Activated CD4-positive, alpha-beta T cell treated with anti-CD3 and anti-CD28 coated beads, Interleukin-2, amount 50 U/mL, for 1 hour (primary cell): ENCODE measurements at places on chromosomes 2 and 18.
A peak's percentile ranks its signal among the peaks of the same experiment; 100 is the strongest.

DNA sequence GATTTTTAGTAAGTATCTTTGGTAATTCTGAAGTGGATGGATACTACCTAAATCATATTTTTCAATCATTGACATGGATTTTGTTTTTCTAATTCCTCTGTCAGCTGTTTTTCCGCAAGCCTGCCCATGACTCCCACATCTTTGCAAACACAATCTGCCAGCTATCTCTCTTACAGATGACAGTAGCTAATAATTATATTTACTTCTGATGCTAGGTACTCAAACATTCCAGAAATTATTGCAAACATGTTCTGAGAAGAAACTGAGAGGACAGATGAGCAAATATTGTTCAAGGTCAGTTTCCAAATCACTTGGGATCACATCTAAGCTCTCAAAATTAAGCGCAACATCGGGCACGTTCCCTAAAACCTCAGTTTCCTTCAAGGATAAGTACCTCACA is 270.0 kb upstream of the CDH19 start:
- no peak for DNase-seq

DNA sequence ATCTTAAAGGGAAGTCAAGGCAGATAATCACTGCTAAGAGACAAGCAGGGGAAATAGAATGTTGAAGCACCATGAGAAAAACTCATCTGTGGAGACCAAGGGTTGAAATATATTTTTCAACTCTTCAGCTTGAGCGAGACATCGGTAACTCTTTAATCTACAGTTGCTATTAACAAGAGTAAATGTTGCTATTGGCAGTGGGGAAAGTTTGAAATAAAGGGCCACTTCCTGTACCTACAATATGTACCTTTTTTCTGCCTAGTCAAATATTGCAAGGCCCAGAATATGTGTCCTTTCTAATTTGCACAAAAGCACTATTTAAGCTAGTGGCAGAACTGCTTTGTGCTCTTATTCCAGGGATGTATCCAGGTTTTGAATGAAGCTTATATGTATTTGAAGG is 65.8 kb downstream of the EFEMP1 start:
- no peak for DNase-seq

- no peak for DNase-seq
Observed at GRCh38 chr2:41722668-41723369, 325.0 kb upstream of the PKDCC start.

DNA sequence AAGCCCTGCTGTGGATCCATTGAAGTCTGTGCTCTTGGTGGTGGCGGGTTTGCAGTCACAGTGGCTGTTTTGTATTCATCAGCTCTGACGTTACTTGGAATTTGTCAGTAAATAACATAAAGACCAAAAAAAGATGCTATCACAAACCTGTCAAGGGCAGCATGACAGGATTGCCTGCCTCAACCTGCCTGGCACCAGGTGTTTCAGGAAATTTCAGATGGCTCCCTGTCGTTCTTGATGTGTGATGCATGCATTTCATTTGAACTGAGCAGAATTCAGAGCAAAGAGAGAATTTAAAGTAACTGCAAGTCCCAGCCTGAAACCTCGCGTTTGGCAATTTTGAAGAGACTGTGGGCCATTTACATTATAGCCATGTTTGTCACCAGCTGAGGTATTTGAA is 50.3 kb upstream of the EPC2 start:
- no peak for DNase-seq

DNA sequence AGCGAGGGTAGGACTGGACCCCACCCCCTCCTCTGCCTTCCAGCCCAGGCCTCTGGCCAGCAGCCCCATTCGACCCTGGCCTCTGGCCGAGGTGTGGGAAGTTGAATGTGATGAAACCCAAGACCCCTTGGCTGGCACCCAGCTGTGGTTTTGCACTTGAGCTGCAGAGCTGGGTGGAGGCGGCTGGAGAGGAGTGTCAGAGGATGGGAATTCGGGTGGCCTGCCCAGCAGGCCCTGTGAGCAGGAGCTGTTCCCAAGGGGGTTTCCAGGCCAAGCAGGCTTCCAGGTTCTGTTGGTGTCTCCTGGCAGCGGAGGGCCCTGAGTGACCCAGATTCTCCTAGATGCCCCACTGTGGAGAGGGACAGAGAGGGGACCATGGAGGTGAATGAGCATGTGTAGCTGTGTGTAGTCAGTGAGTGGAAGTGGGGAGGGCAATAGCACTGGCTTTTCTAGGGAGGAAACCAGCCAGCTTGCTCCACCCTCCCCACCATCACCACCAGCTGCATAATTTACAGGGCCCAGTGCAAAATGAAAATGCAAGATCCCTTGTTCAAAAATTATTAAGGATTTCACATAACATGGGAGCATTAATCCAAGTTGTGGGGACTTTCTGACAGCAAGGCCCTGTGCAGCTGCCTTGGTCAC is 172.2 kb upstream of the HAAO start:
- DNase-seq = no peak

GRCh38 chr2:96074156-96074555 is 39.4 kb upstream of the GPAT2 start:
- DNase-seq = no peak

DNA sequence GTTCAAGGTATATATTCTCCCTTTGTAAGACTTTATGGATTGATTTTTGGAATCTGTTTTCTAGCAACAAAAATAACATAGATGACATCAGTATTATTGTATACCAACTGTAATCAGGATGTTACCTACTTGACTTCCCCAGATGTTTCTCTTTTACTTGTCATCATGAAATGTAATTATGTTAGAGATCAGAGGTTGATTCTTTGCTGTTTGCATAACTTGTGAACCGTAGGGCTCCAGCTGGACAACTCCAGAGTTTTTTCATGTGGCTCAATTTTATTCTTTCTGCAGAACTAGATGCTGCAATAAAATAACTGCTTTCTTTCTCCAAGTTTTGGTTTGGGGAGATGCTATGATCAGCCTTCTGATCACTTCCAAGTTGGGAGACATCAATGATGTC is 58.1 kb downstream of the SPOPL start:
- DNase-seq = no peak

- no peak for DNase-seq
Observed at GRCh38 chr2:65846989-65847678, 414.7 kb upstream of the SPRED2 start.

DNA sequence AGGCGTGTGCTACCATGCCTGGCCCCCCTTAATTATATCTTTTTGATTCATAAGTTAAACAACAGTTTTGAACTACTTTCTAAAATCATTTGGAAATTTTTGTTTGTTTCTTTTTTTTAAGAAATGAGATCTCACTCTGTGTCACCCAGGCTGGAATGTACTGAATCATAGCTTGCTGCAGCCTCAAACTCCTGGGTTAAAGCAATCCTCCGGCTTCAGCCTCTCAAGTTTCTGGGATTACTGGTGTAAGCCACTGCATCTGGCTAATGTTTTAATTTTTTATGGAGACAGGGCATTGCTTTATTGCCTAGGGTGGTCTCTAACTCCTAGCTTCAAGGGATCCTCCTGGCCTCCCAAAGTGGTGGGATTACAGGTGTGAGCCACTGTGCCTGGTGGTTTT is 71.5 kb downstream of the BABAM2 start:
- DNase-seq = no peak

DNA sequence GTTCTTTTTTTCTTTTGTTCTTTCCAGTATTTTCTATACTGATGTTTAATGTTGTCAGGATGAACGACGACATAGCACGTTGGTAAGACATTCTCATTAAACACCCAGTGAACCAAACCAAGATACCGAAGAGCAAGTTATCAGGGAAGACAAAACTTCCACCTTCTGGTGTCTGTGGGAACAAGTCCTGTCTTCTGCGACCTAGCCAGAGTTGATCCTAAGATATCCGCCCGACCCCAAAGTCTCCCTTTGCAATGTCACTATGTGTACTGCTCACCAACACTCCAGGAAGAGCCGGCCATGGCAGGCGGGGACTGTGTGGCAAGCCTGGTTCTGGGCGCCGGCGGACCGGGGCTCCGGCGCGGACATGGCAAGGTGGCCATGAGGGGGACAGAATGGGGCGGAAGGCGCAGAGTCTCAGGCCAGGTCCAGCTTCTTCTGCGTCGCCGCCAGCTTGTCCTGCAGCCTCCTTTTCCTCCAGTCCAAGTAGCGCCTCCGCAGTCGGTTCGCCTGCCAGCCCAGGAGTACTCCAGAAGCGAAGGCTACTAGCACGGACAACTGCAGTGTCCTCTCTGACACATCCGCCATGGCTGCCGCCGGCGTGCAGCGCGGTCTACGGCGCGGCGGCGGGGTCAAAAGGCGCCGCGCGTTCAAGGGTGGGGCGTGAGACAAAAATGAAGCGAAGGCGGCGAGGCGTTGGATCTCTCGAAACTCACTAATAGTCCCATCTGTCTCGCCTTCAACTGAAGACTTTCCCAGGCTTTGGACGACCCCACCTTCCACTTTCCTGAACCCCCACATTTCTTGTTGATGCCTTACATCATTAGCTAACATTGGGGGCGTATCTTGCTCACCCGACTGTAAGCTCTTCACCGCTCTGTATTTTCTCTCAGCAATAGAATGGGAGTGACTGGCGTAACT is at the start of gene MTLN:
TSS of gene MTLN (minus strand) at position 610 of the 921 bp plus-strand sequence. CDS start at position 588, 22 bp downstream.
- DNase-seq = peak; percentile 67

GRCh38 chr2:76491503-76491902 is 780.8 kb upstream of the GCFC2 start:
- no peak for DNase-seq

GRCh38 chr2:172856606-172857005 is 121.0 kb downstream of the RAPGEF4 start:
- DNase-seq = no peak

DNA sequence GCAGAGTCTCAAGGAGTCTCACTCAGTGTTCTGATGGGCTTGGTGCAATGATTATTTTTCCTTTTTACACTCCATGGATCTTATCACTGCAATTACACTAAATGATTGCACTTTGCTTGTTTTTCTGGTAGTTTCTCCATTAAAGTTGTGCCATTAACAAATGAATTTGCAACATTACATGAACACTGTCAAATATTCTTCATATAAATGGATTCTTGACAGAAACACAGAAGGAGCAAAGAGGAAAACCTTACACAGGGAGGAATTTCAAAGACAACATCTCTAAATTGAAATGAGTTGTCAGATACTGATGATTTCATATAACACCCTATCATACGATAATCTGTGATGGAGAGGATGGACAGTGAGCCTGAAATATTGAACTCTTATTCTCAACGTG is 65.4 kb upstream of the CHST9 start:
- no peak for DNase-seq

DNA sequence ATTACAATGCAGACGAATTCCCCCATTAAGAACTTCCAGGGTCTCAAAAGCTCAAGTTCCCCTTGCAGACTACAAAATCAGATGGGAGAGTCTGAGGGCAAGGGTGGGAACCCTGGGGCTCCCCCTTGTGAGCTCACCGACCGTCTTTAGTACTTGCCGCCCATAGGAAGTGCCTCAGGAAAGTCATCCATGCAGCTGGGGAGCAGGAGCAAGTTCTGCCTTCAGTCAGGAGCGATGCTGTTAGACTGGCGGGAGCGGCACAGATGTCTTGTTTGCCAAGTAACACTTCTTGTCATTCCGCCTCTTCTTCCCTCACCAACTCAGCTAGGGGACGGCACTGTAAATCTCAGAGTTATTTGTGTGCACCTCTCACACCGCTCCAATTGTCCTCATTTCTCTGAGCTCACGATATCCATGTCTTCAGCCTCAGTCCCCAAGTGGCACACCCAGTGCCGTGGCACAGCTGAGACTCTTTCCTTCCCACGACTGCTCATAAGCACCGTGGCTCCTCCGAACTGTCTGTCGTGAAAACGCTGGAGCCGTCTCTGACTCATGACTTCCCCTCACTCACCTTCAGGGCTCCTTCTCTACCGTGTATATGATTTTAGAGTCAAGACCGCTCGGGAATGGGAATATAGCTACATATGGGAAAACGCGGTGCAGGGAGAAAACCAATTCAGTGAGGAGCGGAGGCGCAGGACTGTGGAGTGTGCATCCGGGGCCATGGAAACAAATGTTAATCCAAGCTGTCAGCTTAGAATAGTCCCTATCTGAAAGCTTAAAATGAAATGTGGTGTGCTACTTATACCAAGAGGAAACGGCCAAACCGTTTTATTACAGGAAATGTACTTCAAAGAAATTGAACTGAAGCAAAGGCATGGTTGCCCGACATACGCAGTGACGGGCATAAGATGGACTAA is 34.0 kb downstream of the UXS1 start:
- DNase-seq = peak; percentile 66

GRCh38 chr2:212646698-212647366 is 108.2 kb upstream of the ERBB4 start:
- no peak for DNase-seq

DNA sequence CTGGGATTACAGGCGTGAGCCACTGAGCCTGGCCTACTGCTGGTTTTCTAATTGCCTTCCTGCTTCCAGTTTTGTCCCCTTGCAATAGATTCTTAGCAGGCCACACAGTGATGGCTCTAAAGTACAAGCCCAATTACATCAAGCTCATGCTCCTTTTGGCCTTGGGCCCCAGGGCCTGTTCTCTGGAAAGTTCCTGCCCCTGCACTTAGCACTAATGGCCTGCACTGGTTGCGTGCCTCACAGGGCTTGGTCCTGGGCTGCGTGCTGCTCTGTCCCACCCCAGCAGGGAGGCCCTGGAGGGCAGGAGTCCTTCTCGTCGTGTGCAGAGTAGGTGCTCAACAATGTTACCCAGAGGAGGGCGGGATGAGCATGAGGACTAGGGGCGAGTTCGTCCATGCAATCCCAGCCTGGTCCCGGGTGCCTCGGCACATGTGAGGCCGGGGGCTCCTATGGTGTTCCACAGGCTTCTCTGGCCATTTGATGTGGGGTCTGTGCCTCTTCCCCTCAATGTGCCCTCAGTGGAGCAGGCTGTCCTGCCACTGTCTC is 51.7 kb downstream of the PDCL3 start:
- no peak for DNase-seq

GRCh38 chr2:186205254-186205911 is 280.7 kb upstream of the ZC3H15 start:
- no peak for DNase-seq

DNA sequence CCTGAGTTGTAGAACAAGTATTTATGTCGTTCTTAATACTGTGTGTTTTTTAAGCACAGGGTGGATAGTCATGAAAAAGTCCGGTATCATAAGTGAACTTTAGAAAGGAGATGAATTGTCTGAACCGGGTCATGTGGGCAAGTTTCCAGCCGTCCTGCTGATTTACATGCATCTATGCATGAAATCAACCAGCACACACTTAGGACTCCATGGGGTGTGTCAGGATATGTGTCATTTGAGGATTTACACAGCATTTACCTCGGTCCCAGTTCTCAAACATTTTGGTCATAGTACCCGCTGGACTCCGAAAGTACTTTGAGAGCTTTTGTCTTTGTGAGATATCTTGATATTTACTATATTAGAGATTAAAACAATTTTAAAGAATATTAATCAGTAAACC is 47.5 kb upstream of the TWSG1 start:
- no peak for DNase-seq

DNA sequence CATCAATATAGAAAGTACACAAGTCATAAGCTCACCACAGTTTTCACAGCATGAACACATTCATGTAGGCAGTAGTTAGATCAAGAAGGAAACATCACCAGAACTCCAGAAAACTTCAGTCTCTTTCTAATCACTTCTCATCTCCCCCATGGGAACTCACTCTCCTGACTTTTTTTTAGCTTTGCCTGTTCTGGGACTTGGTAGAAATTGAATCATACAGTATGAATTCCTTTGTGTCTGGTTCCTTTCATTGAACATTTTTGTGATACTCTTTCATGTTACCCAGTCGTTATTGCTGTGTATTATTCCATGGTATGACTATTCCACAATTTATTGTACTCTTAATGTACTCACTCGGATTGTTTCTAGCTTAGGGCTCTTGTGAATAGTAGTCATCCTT is 160.2 kb downstream of the TAF4B start:
- no peak for DNase-seq

GRCh38 chr2:239039479-239039861 is 191.6 kb downstream of the TWIST2 start:
- DNase-seq = no peak
